ENCODE measurements at places on chromosomes 2 and 18.
A peak's percentile ranks its signal among the peaks of the same experiment; 100 is the strongest.

DNA sequence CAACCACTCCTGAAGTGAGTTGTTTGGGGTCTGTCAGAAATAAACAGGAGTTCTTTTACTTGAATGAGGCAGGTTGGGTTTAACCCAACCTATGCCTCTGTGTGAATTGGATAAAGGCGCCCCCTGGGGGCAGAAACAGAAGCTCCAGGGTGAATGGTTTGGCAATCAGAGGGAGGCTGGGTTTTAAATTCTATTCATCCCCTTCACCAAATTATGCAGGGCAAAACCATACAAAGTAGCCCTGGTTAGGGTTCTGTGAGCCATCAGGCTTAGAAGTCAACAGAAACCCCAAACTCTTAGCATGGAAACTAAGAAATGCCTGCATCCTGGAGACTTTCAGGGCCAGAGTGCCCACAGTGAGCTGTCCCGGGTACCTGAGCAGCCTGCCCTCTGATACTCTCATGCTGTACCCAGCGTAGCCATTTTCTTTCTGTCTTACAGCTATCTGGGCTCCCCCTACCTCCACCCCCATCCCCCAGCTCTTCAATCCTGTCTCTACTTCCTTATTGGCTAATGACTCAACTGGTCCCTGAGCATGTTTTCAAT, 241.5 kb downstream of the ICOS start:
- DNase-seq: peak; percentile 75

- DNase-seq: no peak
Measured at GRCh38 chr2:204625135-204625534, 79.9 kb downstream of the PARD3B start.

DNA sequence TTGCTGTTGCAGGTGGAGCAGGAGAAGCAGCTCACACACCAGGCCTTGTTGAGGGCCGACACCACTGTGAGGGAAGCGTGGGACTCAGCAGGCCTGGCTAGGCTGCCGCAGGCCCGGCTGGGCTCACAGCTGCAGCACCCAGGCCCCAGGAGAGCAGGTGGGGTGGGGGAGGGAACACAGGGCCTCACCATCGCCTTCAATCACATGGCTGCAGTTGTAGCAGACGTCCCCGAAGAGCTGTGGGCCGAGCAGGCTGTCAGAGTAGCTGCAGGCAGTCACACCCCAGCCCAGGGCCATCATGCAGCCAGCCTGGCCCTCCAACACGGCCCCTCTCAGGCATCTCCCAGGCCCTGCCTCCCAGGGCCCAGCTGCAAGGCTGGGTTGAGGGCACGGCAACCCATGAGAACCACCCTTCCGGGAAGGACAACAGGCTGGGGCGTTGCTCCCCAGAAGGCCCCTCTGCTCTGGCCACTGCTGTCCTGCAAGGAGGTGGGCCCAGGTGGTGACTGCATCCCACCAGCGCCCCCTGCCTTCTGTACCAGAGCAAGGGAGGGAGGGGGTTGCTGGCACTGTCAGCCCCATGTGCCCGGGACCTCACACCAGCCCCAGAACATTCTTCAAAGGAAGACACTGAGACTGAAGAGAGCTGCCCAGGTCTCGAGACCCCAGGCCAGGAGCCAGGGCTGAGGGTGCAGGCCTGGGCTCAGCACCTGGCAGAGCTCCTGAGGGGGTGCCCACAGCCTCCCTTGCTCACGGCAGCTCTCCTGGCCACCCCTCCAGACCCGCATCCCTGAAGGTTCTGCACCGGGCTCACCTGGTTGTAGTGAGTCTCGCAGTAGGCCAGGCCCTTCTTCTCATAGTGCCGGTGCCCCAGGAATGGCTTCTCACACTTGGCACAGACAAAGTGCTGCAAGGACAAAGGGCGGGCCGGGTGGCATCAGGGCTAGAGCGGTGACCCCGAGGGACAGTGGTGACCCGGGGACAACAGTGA, 5.6 kb upstream of the GPR17 start:
- DNase-seq: peak; percentile 42

- no peak for DNase-seq
Measured at GRCh38 chr2:3429066-3429610, 49.6 kb downstream of the TRAPPC12 start.
